ENCODE measurements at places on chromosomes 6 and 20.

GRCh38 chr6:115947966-115948541 is 112.6 kb downstream of the FRK start:
- DNase-seq = no peak

DNA sequence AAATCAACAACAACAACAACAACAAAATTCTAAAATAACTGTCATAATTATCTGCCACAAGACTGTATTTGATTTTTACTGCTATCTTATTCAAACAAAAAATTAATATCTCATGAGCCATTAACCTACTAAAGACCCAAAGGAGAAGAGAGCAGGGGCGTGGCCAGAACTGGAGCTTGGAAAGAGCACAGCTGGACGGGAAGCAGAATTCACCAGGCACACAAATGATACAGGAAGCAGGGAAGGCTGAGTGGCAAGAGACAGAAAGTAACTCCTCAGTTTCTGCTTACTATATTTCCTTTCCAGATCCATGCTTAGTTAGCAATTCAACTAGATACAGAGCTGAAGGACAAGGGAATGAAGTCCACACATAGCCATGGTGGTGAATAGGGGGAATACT is 54.4 kb downstream of the FKBP5 start:
- no peak for DNase-seq

GRCh38 chr6:128954308-128955043 is 71.5 kb downstream of the LAMA2 start:
- DNase-seq = no peak

GRCh38 chr20:60254901-60255411 is 296.7 kb downstream of the CDH26 start:
- DNase-seq = no peak

DNA sequence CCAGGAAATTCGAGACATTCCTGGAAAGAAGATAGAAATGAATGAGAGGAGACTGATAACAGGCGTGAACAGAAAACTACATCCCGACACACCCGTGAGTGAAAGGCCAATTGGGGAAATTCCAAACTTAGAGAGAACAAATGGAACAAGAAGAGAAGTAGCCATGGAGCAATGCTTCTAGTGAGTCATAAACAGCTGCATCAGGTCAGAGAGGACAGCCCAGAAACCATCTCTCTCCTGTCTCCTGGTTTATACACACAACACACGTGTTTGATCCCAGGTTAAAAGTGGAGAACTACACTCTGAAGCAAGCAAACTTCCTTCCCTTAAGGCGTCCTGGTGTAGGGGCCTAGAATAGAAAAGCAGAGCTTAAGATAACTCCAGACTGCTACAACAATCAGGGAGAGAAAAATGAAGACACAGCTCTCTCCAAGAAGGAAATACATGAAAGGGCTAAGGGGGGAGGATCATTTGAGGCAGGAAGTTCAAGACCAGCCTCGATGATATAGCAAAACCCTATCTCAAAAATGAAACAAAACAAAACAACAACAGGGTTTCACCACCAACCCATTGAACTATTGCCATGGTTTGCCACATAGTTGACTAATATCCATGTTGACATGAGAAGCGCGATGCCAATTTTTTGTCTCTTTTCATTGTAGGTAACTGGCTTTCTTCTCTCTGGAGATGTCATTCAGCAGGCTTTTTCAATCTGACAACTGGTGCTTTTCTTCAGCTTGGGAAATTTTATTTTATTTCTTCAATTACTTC is 26.9 kb downstream of the NRN1 start:
- no peak for DNase-seq

GRCh38 chr6:163468738-163469137 is 54.2 kb downstream of the QKI start:
- no peak for DNase-seq

- no peak for DNase-seq
Measured at GRCh38 chr20:62400021-62400420, 7.1 kb downstream of the CABLES2 start.

GRCh38 chr6:45094831-45095230 is 233.3 kb upstream of the RUNX2 start:
- DNase-seq = no peak

- no peak for DNase-seq
Measured at GRCh38 chr6:6713657-6714056, 125.1 kb downstream of the LY86 start.

DNA sequence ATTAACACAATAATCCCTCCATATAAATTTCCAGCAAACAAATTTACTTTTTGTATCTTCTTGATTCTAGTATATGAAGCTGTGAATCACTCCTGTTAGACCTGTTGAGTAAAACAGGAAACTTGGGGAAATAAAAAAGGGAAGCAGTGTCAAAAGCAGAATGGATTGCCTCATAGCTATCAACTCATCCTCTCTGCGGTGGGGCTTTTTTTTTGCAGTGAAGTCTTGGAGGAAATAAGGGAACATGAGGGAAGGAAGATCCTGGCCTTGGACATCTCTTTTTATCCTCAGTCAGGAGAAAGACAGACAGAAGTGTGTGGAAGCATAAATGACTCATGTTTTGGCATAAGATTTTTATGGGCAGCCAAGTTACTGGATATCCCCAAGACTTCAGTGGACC is 332.5 kb downstream of the TFAP2A start:
- no peak for DNase-seq

DNA sequence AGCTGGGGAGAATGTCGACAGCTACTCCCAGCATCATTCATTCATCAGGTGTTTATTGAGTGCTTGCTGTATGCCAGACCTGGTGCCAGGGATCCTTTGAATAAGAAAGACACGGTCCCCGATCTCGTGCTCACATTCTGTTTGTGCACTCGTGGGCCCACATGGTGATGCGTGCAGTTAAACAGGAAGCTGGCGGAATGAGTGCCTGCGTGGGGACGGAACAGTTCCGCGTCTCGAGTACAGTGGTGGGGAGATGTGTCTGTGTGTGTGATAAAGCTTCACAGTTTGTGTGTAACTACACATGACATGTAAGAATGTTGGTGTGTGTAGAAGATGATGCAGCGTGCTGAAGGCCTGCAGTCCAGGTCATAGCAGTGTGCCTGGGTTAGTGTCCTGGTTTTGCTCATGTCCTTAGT is 6.5 kb downstream of the RBM38 start:
- DNase-seq = no peak

DNA sequence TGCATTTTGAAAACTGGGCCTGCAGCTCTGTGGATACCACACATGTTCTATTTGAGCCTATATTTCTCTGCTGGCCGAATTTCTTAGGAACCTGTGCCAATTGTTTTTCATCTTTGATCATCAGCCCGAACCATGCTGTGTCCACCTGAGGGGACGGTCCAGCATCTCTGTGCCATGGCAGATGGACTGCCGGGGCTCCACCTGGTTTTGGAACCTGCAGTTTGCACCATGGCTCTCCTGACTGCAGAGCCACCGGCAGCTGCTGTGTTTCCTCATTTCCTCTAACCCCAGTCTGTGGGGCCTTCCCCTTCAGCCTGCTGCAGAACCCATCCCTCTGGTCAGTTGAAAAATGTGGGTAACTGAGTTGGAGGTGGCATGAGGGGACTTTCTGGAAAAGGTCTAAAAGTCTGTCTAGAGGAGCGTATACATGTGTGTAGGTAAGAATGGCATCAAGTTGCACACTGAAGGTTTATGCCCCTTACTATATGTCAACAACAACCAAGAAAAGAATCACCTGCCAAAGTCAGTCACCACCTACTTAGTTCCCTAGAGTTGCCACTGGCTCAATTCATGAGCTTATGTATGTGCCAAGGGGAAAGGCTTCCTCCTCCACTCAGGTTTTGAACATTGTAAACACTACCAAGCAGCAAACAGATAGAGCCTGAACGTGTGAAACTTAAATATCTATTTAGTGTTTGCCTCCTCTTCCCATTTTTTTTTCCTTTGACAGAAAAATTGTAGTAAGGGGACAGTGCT is 548.2 kb downstream of the PRKN start:
- DNase-seq = no peak

DNA sequence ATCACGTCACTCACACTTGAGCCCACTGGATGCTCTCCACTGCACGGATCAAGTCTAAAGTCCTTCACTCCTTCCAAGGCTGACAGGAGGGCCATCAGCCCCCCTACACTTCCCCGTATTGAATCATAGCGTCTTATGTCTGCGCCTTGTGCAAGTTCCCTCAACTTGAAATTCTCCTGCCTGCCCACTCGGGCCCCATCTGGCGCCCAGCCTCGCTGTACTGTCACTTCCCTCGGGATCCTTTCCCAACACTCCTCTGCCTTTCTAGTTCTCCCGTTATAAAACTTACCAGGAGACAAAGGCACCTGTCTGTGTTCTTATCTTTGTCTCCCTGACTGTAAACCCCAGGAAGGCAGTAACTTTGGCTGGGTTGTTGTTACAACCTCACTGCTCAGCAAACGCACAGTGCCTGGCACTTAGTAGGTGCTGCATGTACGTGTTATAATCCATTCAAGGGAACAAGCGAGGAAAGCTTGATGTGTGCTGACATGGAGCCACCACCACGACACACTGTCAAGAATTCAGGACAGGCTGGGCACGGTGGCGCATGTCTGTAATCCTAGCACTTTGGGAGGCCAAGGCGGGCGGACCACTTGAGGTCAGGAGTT is 33.8 kb upstream of the ZFAND3 start:
- no peak for DNase-seq

DNA sequence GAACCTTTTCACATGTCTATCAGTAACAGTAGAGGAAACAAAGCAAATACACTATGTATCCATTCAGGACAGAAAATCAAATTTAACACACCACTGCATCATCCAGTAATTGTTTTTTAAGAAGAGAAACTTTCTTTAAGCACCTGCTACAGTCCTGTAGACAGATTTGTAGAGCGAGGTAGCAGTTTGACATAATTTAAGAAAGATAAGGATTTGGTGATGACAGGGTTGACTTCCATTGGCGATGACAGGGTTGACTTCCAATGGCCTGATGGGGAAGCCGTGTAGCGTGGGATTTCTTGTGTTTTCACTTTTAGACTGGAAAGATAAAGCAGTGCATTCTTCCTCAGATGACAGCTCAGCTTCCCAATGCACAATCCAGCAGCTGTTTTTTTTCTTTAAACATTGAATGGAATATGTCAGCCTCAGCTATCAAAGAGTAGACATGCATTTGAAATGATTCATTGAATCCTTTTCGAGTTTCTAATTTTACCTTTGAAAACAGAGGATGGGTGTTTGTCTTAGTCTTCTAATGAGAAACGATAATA is 68.5 kb downstream of the ECT2L start:
- no peak for DNase-seq

DNA sequence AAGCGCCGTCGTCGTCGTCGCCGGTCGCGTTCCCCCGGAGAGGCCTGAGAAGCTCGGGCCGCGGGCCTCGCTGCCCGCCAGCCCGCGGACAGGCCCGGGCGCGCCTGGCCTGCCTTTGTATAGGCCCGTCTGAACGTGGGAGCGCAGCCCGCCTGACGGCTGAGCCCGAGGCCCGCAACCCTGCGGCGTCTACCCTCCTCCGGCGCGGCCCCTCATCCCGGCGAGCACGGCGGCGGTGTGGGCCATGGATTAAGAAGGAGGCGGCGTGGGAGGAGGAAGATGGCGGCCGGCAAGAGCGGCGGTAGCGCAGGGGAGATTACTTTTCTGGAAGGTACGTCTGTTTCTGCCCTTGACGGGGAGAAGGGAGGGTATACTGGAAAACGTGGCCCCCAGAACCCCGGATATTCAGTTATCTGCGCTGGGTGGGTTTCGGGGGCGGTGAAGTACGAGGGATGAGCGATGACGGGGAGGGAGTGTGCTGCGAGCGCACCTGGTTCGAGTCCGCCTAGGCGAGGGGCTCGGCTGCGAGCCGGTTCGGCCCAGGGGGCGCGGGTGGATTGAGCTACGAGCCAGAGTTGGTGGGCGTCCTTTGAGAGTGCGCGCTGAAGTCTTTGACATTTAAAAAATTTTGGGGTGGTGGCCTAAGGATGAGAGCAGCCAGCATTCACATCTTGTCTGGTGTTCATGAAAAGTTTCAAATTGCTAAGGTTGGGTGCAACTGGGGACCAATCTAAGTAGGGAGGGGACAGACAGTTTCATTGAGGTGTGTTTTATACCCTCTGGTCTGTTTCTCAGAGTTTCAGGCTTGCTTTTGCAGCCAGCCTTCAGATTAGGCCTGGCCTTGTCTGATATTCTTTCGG is 796 bp downstream of the SENP6 start:
- no peak for DNase-seq

DNA sequence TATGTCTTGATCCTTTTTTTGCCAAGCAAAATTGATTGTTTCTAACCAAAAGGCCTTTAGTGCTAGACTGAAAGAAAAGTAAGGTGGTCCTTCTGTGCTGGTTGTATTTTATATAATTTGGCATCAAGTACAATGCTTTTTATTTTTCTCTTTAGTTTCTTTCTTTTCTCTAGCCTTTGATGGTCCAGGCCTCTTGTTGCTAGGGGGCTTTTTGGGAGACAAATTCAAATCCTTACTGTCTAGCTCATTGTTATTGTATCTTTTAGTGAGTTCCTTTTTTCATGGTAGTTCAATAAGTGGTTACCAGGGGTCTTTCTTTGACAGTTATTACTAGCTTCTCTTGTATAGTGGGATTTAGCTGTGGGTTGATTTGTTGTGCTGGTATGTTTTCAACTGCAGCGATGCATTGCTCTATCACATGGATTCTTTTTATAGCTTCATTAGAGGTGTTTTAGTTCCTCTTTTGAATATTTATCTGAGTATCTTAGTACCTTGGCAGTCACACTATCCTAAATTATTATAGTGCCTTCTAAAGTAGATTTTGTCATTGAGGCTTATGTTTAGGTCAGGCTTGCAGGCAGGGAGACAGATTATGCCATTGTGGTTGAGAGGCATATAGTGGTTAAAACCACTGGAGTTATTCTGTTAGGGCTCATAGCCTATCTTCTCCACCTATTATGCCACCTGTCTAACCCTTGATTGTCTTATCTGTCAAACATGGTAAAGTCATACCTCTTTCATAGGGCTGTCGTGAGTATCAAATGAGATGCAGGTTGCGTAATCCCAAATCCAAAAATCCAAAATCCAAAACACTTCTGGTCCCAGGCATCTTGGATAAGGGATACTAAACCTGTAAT is 49.5 kb downstream of the KCNS1 start:
- no peak for DNase-seq

DNA sequence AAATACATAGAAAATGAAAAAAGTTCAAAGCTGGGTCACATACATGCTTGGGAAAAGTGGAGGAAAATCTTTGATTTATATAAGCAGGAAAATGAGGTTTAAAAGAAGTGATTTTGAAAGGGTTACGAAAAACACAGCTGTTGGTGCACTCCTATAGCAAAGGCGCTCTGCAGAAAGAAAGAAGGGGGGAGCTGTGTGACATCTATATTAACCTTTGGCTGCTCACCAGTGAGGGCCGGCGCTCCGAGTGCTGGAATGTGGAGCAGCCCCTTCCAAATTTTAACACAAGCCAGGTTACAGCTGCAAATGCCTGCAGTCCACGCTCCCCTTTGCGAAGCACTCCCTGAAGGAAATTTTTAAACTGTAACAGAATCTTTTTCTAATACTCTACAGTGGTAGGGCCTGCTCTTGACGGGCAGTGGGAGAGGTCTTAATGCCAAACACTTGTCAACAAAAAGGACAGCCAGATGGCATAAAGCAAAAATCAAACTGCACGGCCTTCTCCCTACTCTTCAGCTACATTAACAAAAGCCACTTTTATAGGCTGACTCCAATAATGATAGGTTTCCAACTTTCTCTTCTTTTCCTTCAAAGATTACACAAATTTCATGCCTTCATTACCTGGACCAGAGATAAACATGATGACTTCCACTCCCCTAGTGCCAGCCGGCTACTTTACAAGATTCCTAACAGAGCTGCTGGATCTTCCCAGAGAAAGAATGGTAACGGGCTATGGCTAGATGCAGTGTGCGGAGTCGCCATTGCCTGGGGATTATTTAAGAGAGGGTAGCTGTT is 4.8 kb downstream of the BMP7 start:
- DNase-seq = no peak

All from fibroblast of skin of left quadriceps (primary cell).